ENCODE measurements at places on chromosomes 16 and 17. TPM values are rescaled to one million over a fixed set of nuclear protein-coding genes. Genes with fewer than 3 reads are reported as not detected.

FOXN1 gene
- total RNA-seq = not detected

- no peak for DNase-seq
These were observed 22.9 kb downstream of the CNGB1 start for GRCh38 chr16:57948027-57948426.

DNA sequence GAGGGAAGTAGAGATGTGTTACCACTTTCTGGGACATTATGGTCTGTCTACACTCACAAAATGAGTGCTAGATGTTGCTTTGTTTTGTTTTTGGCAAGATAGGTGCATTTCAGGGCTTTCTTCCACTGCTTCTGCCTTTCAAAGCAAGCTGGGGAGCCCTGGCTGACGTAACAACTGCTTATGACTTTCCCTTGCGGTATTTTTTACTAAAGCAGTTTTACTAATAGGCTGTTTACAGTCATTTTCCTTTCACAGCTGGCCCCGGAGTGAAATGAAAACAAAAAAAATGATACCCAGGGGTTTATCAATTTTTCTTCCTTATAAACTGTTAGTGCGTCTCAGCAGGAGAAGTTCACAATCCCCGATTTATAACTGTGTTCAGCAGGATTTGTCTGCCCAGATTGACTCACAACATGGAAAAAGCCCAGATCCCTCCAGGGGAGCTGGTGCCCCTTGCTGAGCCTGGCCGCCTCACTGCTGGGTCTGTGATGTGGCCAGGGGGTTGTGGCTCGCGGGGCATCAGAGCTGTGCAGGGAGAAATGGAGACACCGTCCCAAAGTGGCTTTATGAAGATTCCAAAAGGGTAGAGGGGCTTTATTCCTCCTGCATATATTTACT is 184.4 kb upstream of the HS3ST3A1 start:
- no peak for DNase-seq

DNA sequence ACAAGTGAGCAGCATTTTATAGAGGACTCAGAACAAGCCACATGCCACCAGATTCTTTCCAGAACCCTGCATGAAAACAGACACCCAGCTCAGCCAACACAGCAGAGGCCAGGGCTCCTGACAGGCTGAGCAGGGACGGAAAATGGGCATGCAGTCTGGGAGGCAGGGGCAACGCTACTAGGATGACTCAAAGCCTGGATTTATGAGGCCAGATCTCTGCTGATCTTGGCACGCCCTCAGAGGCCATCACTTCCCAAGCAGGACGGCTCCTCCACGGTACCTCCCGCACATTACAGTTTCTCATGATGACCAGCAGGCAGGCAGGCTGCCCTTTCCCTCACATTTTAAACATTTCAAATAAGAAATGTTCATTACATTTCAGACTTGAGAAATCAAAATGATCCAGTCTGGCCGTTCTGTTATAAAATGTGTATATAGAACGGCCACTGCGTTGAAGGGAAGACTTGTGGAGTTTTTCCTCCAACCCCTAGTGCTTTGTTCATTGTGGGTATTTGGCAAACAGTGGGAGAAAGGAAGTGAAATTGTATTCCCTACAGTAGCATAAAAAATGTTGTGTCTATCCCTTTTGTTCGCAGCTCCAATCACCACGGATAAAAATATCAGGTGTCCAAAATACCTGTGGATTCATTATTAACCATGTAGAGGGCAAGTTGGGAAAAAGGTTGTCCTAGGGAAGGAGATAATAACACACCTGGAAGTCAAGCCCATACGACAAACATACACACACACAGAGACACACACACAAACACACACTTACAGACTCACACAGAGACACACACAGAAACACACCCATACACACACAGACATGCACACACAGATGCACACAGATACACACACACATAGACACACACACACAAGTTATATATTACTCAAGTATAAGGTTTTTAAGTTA is 64.8 kb upstream of the ADAMTS18 start:
- no peak for DNase-seq

DNA sequence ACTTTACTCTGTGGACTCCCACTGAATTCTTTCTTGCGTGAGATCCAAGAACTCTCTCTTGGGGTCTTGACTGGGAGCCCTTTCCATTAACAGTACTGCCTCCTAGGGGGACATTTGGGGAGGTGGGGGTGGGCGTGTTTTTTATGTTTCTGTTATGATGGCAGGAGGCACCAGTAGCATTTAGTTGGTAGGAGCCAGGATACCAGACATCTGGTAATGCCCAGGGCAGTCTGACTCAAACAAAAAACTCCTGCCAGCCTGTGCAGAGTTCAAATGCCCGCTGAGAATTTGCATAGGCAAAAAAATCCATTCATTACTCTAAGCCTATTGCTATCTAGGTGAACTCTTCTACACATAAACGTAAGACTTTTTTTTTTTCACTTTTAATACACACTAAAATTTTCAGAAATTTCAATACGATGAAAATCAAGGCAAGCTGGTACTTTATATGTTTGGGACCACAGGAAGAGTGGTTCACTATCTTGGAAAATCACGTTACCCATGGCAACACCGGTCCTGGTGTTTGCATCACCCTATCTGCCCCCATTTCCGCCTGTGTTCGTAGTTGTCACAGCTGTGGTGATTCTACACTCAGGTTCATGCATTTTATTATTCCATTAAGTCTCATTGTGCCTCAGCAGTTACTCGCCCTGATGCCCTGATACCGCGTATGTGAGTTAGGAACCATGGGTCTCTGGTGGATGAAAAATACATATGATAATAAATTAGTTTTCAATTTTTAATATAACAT is 121.1 kb upstream of the XYLT1 start:
- DNase-seq = no peak

Measured in activated naive CD8-positive, alpha-beta T cell treated with anti-CD3 and anti-CD28 coated beads, Interleukin-2, amount 10 ng/mL, durations not matched to agents 7 days and 5 days (primary cell).